ENCODE measurements at places on chromosomes 11 and 22.

GRCh38 chr22:26822313-26822712 is 164.9 kb downstream of the MIAT start:
- no peak for DNase-seq

- no peak for DNase-seq
Observed at GRCh38 chr11:73404048-73404447, 27.8 kb downstream of the RELT start.

GRCh38 chr11:48028914-48029680 is 48.7 kb downstream of the PTPRJ start:
- DNase-seq, result no peak

GRCh38 chr22:17842386-17842785 is 68.1 kb upstream of the BID start:
- DNase-seq, result no peak

DNA sequence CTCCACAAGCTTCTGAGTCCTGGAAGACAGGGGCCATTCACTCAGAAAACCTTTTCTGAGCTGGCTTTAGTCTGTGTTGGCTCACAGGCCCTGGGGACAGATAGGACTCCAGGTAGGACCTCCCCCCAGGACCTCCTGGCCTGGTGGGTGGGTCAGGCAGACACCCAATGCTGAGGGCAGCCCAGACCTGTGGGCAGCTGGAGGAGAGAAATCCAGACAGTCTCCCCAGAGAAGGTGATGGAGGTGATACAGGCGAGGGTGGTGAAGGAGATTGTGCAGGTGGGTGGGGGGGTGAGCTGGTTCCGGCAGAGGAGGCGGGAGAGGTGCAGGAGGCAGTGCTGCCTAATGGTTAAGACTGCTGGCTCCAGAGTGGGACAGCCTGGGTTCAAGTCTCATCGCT is 15.6 kb downstream of the LRRC32 start:
- DNase-seq, result no peak

GRCh38 chr11:62544581-62545436 is 1.8 kb downstream of the AHNAK start:
- DNase-seq, result no peak

DNA sequence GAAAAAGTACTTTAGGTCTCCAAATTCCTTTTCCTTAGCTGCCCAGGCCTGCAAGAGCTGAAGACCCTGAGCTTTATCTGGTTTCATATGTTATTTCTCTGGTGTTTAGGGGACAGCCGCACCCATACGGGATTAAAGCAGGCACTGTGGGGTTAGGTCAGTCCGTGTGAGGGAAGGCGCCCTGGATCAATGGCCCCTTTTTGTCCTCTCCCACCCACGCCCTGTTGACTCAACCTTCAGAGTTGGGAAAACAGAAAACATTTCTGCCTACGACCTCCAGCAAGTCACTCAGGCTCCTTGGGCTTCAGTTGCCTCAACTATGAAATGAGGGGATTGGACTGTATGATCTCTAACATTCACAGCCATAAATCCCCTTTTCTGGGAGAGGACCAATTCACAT is 55.2 kb upstream of the BARX2 start:
- no peak for DNase-seq

Data from effector CD4-positive, alpha-beta T cell (primary cell).